Activated CD4-positive, alpha-beta T cell treated with anti-CD3 and anti-CD28 coated beads, Interleukin-2, amount 50 U/mL, for 1 hour (primary cell): ENCODE measurements at places on chromosomes 12 and 14.

DNA sequence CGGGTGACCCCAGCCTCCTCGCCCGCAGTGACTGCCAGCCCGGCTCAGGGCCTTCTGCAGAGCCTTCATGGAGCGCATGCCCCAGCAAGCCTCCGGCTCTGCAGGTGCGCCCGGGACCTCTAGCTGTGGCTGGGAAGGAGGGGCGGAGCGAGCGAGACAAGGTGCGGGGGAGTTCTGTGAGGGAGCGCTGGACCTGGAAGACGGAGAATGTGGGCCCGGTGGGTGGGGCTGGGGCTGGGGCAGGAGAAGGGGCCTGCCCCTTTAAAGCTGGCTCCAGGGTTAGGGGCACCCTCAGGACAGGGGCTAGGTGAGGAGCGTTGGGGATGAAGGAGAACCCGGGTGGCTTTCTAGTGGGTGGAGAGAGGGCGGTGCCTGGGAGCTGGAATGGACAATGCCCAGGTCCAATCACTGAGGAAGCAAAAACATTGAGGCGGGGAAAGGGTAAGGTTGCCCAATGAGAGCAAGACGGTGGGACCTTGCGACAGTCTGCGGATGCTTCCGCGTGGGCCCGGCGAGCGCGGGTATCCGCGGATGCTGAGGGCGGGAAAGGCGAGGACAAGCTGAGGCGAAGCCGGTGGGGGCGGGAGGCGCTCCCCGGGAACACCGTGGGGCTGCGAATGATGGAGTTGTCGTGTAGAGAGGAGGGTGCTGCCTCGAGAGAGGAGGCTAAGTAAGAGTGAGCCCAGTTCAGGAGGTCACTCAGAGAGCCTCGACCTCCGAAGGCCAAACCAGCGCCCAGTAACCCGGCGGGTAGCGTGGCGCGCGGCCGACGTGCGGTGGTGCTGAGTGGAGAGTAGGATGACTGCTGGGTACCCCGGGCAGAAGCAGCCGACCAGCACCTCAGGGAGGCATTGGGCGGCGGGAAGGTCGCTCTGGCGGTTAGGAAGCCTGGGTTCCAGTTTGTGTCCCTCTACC, at the start of gene GLS2:
Gene GLS2, minus strand, starts transcription at position 121 of the 915 bp plus-strand sequence. Its CDS starts 43 bp downstream, at position 78.
- peak; percentile 65 for DNase-seq

GRCh38 chr14:71063351-71063750, 156.1 kb downstream of the PCNX1 start:
- no peak for DNase-seq

- no peak for DNase-seq
These were observed 65.8 kb upstream of the METAP2 start for GRCh38 chr12:95408201-95408600.

DNA sequence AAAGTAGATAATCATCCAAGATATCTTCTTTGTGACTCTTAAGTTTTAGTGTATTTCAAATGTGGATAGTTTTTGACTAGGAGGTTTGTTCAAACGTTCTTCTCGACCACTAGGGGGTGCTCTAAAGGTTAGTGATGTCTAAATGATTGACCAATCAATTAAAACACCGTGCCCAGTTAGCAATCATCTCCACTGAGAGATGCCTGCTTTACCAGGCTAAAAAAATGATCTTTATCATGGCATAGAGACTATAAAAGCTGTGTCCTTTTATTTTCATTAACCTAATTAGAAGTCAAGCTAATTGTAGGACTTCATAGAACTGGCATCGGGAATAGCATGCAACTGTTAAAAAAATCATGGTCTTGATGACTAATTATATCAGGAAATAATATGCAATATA, 153.9 kb downstream of the PRKCH start:
- no peak for DNase-seq

DNA sequence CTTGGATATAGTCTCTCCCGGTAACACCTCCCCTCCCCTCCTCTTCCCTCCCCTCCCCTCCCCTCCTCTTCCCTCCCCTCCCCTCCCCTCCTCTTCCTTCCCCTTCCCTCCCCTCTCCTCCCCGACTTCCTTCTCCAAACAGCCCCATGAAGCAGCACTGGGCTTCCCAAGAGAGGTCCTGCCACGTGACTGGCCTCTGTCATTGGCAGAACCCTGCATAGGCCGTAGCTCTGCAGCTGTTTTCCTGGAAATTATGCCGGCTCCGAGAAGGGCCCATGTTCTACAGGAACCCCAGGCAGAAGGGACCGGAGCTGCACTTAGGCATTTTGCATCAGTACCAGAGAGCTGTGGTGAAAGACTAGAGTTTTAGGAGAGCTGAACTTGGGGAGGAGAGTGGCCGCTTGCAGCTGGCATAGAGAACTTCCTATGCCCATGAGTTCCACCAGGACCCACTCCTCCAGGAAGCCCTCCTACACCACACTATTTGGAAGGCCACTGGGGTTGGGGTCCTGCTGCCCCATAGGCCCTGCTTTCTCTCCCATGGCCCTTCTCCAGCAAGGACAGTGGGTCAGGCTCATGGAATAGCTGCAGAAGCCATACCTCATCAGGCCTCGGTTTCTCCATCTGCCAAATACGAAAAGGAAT, 5.1 kb upstream of the TNFAIP2 start:
- DNase-seq = no peak

DNA sequence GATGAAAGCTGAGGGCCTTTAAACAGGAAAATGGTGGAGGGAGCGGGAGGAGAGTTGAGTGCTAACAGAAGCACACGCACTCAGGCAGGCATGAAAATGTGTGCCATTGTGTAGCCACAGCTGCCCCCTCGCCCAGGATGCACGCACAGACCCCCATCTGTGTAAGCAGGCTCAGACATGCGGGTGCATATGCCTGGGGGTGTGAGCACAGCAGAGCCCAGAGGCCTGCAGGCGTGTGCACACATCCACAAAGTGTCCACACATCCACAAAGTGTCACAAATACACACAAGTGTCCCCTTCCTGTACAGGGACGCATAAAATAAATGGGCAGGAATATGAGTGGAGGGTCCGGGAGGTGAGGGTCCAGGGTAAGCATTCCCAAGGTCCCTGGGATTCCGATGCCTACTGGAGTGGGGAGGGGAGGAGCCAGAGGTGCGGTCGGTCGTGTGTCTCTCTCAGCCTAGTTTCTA, 805 bp upstream of the KRT7 start:
- no peak for DNase-seq

DNA sequence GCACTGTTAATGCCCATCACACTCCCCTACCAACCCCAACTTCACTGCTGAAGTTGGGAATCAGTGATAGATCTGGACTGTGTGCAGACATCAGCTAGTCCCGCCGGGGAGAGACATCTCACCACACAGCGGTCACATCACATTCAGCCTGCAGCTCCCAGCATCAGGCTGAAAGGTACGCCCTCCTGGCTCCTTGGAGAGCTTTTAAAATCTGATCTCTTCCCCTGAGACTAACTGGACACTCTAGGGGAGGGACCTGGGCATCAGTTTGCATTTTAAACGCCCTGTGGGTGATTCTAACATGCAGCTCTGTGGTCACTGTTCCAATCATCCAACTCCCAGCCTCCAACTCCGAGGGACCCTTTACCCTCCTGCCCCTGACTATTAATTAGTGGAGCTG, 58.4 kb downstream of the CCDC85C start:
- no peak for DNase-seq

DNA sequence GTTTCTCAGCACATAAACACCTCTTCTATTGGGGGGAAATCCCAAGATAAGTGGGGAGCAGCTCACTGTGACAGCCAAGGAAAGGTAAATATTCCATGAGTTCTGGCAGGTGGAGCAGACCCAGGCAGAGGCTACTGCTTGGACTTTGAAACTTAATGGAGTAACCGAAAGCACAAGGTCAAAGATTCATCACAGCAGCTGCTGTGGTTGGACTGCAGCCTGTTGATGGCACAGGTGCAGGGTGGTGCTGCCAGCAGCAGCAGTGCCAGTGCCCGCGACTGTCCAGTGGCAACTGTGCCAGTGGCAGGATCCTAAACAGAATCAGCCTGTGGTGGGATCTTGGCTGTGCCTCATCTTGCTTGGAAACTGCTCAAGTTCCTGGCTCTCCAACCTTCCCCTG, 81.4 kb upstream of the ARID2 start:
- no peak for DNase-seq

DNA sequence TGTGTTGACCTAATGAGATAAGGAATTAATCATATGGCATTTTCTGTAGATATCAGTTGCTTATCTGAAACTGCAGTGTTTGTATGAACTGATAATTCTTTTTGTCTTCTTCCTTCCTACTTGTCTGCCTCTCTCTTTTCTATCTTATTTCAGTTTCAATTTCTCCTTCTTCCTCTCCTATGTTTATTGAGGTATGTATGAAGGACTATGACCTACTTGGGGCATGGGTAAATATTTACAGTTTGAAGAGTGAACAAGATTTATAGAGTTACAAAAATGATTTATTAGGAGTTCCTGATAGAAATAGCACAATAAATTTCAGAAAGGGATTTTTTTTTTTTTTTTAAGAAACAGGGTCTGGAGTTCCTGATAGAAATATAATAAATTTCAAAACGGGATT, 88.7 kb upstream of the MUCL1 start:
- DNase-seq = no peak

GRCh38 chr12:6478416-6478815, 7.9 kb upstream of the VAMP1 start:
- no peak for DNase-seq

DNA sequence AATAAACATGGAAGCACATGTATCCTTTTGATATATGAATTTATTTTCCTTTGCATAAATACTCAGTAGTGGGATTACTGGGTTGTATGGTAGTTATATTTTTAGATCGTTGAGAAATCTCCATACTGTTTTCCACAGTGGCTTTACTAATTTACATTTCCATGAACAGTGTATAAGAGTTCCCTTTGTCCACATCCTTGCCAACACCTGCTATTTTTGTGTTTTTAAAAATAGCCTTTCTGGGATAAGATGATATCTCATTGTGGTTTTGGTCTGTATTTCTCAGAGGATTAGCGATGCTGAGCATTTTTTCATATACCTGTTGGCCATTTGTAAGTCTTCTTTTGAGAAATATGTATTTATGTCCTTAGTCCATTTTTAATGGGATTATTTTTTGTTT, 329.2 kb upstream of the KITLG start:
- no peak for DNase-seq

GRCh38 chr14:33480887-33481184, 470.0 kb downstream of the EGLN3 start:
- no peak for DNase-seq

DNA sequence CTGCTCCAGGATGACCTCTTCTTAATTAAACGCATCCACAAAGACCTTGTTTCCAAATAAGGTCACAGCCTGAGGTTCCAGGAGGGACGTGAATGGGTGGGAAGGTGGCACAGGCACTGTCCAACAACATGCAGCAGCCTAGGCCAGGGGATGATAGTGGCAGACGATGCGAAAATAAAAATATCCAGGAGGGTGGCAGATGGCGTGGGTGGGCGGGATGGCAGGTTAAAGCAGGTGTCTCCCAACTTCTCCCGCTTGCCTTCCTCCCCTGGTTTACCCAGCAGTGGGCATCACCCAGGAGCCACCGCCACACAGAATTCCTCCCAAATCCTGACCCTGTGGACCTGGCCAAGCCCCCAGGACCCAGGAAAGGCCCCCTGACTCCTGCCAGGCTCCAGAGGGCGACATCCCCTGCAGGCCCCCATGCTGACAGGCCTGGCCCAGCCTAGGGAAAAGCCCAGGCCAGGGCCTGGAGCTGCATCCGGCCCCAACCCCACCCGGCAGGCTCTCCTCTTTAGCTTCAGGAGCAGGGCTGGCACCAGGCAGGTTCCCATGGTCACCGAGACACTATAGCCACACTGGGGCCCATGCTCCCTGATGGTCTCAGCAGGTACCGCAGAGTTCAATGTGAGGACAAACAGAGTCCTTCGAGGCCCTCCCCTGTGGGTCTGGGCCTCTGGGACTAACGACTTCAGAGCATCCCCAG, 9.7 kb downstream of the NCOR2 start:
- DNase-seq = no peak

- DNase-seq = peak; percentile 31
These were observed 830 bp downstream of the PPP4R3A start for GRCh38 chr14:91509083-91509877.

DNA sequence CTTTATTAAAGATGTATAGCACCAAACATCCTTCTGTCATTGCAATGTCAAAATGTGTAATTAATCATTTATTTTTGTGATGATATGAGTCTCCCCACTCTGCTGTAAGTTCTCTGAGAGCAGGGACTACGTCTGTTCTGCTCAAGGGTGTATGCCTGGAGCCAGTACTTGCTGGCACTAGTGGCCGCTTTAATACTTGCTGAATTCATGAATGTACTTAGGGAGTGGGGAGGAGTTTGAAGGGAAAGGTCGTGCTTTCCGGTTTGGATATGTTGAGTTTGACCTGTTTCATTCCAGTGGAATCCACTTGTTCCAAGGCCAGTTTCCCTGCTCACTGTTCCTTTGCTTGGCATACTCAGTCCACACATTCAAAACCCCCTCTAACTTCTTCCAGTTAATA, 1.9 kb upstream of the DCAF5 start:
- DNase-seq = no peak

DNA sequence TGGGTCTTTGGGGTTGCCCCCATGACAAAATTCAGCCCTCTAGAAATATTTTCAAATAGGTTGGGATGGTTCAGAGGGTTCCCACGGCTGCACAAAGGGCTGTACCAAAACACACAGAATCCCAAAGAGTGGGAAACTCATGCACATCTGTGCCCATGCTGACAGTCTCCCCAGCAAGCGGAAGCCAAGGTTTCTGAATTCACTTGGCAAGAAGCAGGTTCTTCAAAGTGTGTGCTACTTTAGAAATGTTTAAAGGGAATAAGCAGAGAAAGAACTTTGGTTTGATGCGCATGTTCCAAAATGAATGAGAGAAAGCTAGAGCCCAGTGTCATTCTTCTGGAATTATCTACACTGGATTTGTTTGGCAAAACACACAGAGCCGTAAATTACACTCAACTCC, 46.7 kb downstream of the FOXN3 start:
- DNase-seq = no peak

DNA sequence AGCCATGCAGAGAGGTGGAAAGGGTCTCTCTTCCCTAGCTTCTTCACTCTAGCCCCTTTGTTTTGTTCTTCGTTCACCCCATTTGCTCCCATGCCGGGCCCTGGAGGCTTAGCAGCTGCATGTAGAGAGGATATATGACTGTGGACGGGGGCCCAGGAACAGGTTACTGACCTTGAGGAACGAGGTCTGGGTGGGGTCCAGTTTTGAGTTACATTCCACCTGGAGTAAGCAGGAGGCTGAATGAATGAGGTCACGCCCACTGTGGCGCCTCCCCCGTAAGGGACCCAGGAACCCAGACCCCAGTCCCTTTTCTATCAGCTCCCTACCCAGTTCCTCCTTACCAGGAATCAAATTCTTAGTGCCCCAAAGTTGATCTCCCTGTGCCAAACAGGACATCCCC, 6.6 kb downstream of the NDRG2 start:
- no peak for DNase-seq
